ENCODE measurements at places on chromosomes 5 and 9. TPM values are rescaled to one million over a fixed set of nuclear protein-coding genes. Genes with fewer than 3 reads are reported as not detected.
A peak's percentile ranks its signal among the peaks of the same experiment; 100 is the strongest.

BHMT2 gene
- not detected for total RNA-seq

NR6A1 gene
- 0.06 TPM for total RNA-seq

SV2C gene
- not detected for total RNA-seq

SLC45A2 gene
- total RNA-seq, result not detected

MPDZ gene
- not detected for total RNA-seq

CCL27 gene
- not detected for total RNA-seq

ZFAND5 gene
- total RNA-seq, result 143 TPM

MARCOL gene
- total RNA-seq, result not detected

FBN2 gene
- 0.15 TPM for total RNA-seq

LRRC14B gene
- not detected for total RNA-seq

DENND4C gene
- total RNA-seq, result 71.8 TPM

CDH12 gene
- not detected for total RNA-seq

KCNN2 gene
- not detected for total RNA-seq

GRCh38 chr9:117170567-117170966 is 244.3 kb downstream of the ASTN2 start:
- no peaks in the 10 kb centered on the region for H3K36me3 ChIP-seq
- H3K4me1 ChIP-seq, result no peaks in the 10 kb centered on the region
- no peak for DNase-seq
- no peak overlapping the region for H3K27ac ChIP-seq
- H3K4me3 ChIP-seq, result no peak overlapping the region
- H3K27me3 ChIP-seq, result no peaks in the 10 kb centered on the region

- no peaks in the 10 kb centered on the region for H3K27me3 ChIP-seq
- peaks cover 34% of the 10 kb centered on the region for H3K4me1 ChIP-seq
Observed at GRCh38 chr5:82356808-82357671, 78.9 kb upstream of the RPS23 start.

DNA sequence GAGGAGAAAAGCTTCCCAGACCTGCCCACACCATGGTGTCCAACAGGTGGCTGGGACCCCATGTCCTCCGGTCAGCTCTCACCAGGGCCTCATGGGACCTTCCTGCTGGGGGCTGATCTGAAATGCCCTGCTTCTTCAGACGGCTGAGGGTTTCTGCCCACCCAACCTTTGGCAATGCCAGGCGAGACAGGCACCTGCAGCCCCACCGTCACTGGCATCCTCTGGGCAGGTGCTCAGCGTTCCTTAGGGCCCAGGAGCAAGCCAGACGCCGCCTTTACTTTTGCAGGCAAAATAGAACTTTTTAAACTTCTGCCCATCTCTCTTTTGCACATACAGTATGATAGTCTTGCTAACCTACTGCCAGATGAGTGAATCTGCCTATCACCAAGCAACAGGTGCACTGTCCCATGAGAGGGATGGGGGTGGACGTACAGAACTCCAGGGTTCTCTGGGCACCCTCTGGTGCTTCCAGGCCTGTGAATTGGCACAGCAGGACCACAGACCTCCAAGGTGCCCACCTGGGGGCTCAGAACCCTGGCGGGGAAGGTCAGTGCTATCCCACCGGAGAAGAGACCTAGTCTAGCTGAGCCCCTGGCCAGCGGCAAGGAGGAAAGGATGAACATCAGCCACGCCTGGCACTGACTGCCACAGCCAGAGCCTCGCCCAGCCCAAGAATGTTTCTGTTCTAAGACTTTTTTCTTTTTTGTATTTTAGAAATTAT is 7.5 kb downstream of the OBP2B start:
- no peak for DNase-seq
- H3K27me3 ChIP-seq, result no peaks in the 10 kb centered on the region
- H3K36me3 ChIP-seq, result no peaks in the 10 kb centered on the region
- H3K4me3 ChIP-seq, result no peak overlapping the region

DNA sequence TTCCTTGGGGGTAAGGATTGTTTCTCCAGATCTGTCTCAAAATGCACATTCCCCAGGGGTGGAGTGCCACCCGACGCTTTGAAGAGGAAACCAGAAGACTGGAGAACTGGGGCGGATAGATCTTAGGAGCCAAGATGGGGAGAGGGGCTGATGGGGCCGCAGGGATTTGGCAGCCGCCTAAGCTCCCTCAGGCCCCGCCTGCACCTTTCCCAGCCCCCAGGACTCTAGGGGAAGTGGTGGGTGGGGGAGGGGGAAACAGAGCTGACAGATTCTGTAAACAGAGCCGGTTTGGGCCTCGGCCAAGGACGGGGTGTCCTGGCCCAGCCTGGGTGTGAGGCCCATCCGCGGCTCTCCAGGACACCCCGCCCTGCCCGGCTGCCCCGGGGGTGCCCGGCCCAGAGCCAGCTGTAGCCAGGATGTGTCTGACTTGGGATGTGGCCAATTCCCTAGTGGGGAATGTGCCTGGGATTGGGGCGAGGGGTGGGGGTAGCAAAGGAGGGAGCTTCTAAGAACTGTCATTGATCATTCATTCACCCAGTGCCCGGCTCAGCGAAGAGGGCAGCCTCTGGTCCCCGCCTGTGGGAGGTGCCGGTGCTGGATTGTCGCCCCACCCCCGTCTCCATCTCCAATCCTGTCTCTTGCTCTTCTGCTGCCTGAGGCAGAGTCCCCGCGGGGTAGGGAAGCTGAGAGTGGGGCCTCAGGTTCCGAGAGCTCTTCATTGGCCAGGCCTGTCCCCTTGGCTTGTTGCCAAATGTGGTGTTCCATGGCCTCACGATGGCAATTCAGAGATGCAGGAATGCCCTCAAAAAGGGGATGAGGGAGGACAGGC is 54.8 kb upstream of the CDKN2AIPNL start:
- DNase-seq, result peak; percentile 36
- no peaks in the 10 kb centered on the region for H3K36me3 ChIP-seq
- peak overlapping the region; percentile 61 for H3K4me3 ChIP-seq
- H3K27ac ChIP-seq, result peak overlapping the region; percentile 42

DNA sequence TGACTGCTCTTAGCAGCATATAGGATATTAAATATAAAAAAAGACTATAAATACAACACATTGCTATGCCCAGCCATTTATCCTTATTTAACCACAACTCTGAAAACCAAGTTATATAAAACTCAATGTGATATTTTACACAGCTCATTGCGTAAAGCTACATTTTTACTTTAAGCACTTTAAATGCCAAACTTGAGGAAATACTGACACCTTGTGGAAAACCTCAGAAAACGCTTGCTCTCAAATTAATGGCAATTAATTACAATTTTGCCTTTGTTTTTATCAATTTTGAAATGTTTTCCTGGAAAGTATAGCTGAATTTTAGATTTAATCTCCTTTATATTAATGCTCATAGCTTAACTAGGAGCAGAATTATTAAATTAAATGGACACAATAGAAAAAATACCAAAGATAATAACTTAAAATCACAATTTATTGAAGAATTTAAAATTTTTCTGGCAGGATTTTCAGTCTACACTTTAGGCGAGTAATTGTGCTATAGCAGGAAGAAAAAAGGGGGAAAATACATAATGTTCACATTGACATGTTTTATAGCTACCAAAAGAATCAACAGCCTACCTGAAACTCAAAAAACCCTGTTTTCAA is 25.2 kb upstream of the PLAC8L1 start:
- no peak overlapping the region for H3K4me3 ChIP-seq
- peaks cover 49% of the 10 kb centered on the region for H3K36me3 ChIP-seq
- no peaks in the 10 kb centered on the region for H3K4me1 ChIP-seq
- DNase-seq, result no peak

GRCh38 chr5:81544351-81545018 is 150.6 kb upstream of the ACOT12 start:
- no peak for DNase-seq
- no peak overlapping the region for H3K27ac ChIP-seq
- H3K27me3 ChIP-seq, result no peaks in the 10 kb centered on the region
- H3K4me1 ChIP-seq, result peaks cover 4% of the 10 kb centered on the region
- no peaks in the 10 kb centered on the region for H3K36me3 ChIP-seq

- DNase-seq, result no peak
- no peak overlapping the region for H3K27ac ChIP-seq
- H3K27me3 ChIP-seq, result no peaks in the 10 kb centered on the region
- no peaks in the 10 kb centered on the region for H3K4me1 ChIP-seq
Observed at GRCh38 chr5:92215116-92215515, 832.0 kb upstream of the ARRDC3 start.

DNA sequence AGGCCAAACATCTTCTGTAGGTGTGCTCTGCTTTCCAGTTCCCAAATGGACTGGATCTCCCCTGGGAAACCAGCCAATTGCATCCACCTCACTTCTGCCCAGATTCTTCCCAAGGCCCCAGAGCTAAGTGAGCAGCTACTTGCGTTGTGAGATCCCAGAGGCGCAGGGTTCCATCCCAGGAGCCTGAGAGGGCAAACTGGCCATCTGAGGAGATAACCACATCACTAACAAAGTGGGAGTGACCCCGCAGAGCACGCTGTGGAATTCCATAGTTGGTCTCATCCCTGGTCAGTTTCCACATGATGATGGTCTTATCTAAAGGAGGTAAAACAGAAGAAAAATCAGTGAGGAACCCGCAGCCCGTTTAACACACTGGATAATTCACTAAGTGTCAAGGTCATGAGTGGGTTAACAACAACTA is 1.7 kb downstream of the RACK1 start:
- H3K4me1 ChIP-seq, result peaks cover 44% of the 10 kb centered on the region
- peak overlapping the region; percentile 96 for H3K27ac ChIP-seq
- peaks cover 40% of the 10 kb centered on the region for H3K36me3 ChIP-seq
- H3K4me3 ChIP-seq, result peak overlapping the region; percentile 97
- H3K27me3 ChIP-seq, result no peaks in the 10 kb centered on the region

GRCh38 chr9:82593501-82593900 is 469.4 kb downstream of the RASEF start:
- H3K4me1 ChIP-seq, result no peaks in the 10 kb centered on the region
- DNase-seq, result no peak
- no peaks in the 10 kb centered on the region for H3K36me3 ChIP-seq
- H3K4me3 ChIP-seq, result no peak overlapping the region

DNA sequence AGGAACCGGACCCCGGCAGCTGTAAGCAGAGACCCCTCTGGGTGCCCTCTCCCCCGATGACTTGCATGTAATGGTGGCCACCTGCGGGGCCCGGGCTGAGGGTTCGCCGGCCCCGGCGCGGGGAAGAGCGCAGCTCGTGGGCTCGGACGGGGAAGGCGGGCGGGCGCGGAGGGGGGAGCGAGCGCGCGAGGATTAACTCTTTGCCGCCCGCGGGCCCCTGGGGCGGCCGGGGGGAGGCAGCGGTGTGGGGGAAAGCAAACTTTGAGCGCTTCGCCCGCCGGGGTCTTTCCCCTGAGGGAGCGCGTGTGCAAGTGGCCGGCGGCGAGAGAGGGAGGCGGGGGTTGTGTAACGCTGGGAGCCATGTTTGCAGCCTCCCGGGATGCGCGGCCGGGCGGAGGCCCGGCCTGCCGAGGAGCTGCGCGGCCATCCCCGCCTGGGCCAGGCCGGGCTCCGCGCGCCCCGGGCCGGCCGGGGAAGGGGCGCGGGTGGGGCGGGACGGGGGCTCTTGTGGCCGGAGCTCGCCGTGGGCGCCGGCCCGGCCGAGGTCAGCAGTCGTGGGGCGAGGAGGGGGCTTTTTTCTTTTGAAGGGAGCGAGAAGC is 547 bp downstream of the ANP32B start:
- DNase-seq, result peak; percentile 73
- H3K36me3 ChIP-seq, result no peaks in the 10 kb centered on the region
- peak overlapping the region; percentile 81 for H3K4me3 ChIP-seq
- peak overlapping the region; percentile 85 for H3K27ac ChIP-seq
- H3K27me3 ChIP-seq, result no peaks in the 10 kb centered on the region

DNA sequence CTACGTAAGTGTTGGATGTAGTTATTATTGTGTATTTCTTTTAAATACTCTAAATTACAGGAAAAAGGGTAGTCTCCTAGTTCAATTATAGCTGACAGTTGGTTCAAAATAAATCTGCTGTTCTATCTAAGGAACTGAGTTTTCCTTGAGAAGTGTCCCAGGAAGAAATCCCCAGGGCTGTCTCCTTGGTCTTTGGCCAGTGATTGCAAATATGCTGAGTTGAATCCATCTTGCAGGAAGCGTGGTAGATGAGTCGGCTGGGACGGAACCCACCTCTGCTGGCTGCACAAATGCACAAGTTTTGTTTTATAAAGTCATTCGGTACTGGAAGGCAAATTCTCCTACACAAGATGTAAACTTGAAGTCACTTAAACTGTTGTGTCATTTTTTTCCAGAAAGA is 30.2 kb upstream of the HOMER1 start:
- no peaks in the 10 kb centered on the region for H3K36me3 ChIP-seq
- no peaks in the 10 kb centered on the region for H3K27me3 ChIP-seq
- no peak overlapping the region for H3K4me3 ChIP-seq
- DNase-seq, result no peak
- no peaks in the 10 kb centered on the region for H3K4me1 ChIP-seq
- no peak overlapping the region for H3K27ac ChIP-seq

DNA sequence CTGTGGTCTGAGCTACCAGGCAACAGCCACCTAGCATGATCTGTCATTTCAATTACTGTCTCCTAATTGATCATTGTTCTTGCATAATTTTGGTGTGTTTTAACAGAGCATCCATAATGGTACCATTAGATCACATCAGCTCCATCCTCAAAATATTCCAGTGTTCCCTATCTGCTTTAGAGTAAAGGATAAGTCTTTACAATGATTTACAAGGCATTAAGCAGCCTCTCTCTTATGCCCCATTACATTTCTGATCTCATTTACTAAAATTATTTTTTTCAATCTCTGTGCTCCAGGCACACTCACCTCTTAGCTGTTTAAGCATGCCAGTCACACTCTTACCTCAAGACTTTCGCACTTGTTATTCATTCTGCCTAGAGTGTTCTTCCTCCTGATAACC is 389.9 kb upstream of the PTPRD start:
- no peaks in the 10 kb centered on the region for H3K27me3 ChIP-seq
- H3K36me3 ChIP-seq, result no peaks in the 10 kb centered on the region

- peaks cover 26% of the 10 kb centered on the region for H3K4me1 ChIP-seq
- H3K27ac ChIP-seq, result no peak overlapping the region
- H3K27me3 ChIP-seq, result no peaks in the 10 kb centered on the region
- no peak for DNase-seq
- peaks cover 26% of the 10 kb centered on the region for H3K36me3 ChIP-seq
- H3K4me3 ChIP-seq, result no peak overlapping the region
Observed at GRCh38 chr5:131461742-131462141, 173.3 kb downstream of the RAPGEF6 start.

- H3K27me3 ChIP-seq, result no peaks in the 10 kb centered on the region
- no peak overlapping the region for H3K27ac ChIP-seq
- H3K4me1 ChIP-seq, result no peaks in the 10 kb centered on the region
- H3K36me3 ChIP-seq, result peaks cover 51% of the 10 kb centered on the region
Observed at GRCh38 chr5:142145106-142145900, 36.7 kb downstream of the NDFIP1 start.

DNA sequence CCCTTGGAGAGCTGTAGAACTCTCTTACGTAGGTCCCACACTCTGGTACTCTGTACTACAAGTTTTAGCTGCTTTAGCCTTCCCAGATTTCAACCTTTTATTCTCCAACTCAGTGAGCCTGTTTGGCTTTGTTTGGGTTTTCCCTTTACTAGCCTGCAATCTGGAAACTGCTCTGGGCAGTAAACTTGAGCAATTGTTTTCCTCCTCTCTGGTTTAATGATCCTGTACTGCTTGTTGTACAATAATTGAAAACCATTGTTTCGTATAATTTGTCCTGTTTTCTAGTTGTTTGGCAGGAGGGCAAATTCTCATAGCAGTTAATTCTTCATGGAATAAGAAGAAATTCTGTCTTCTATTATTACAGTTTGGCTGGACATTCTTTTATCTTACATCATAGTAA is 62.8 kb upstream of the TLX3 start:
- DNase-seq, result no peak
- no peaks in the 10 kb centered on the region for H3K27me3 ChIP-seq
- H3K27ac ChIP-seq, result no peak overlapping the region

GRCh38 chr5:86865256-86865785 is 247.6 kb downstream of the COX7C start:
- H3K36me3 ChIP-seq, result no peaks in the 10 kb centered on the region
- no peaks in the 10 kb centered on the region for H3K4me1 ChIP-seq
- H3K27me3 ChIP-seq, result no peaks in the 10 kb centered on the region
- no peak overlapping the region for H3K4me3 ChIP-seq

Measured in CD4-positive, alpha-beta memory T cell (primary cell).